Stimulated activated CD4-positive, alpha-beta T cell treated with anti-CD3 and anti-CD28 coated beads, TNF-alpha, amount 100 ng/mL, for 4 hours (primary cell): ENCODE measurements at places on chromosomes 7 and 10.

DNA sequence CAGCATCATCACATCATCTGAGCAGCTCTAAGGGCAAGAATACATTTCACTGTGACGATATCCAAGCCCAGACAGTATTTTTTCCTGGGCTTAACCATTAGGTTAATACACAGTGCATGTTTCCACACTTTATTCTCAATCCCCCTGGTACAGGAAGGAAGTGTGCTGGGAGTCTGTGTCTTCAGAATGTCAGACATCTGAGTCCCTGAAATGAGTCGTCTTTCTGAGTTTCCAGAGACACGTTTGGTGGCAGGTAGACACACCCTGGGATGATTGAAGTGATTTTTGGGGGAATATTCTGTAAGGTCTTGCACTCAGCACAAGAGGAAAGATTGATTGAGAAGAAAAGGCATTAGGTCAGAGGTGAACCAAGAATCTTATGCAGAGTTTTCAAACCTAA lies 13.1 kb upstream of the SHH start:
- DNase-seq = no peak

DNA sequence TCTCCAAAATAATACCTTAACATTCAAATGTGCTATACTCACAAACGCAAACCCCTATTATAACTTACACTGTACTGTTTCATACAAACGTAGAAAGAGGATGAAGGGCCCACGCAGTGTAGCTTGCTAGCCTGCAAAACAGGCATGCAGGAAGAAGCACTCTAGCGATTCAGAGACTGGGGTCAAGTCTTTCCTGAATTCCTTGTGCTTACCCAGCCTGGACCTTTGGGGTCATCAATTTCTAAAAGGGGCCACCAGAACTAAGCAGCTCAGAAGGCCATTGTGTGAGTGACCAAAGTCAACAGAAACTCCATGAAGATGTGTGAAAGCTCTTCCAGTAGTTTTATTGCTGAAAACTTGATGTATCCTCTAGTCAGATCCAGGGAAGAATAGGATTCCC lies 111.9 kb downstream of the SVIL start:
- no peak for DNase-seq

- DNase-seq = no peak
These were observed 56.9 kb downstream of the CTBP2 start for GRCh38 chr10:125103466-125103865.

DNA sequence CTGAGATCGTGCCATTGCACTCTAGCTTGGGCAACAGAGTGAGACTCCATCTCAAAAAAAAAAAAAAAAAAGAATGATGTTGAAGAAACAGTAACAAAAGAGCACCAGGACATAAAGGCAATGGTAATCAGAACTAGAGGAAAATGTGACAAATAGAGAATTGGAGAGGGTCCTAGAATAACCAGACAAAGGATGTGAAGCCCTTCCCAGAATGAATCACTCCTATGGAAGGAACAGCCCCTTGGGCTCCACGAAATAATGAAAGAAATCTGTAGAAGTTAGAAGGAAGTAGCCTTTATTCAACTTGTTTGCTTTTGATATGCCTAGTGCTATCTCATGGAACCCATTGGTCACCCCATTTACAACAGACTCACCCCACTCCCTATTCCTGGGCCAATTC lies 169.2 kb downstream of the SUGCT start:
- no peak for DNase-seq

- DNase-seq = no peak
These were observed 49.5 kb upstream of the DNAJC1 start for GRCh38 chr10:22053048-22053447.
